NCI-H526 treated with DMSO at 0.1 percent for 48 hours (cell line): ENCODE measurements at places on chromosomes 5 and 9.

DNA sequence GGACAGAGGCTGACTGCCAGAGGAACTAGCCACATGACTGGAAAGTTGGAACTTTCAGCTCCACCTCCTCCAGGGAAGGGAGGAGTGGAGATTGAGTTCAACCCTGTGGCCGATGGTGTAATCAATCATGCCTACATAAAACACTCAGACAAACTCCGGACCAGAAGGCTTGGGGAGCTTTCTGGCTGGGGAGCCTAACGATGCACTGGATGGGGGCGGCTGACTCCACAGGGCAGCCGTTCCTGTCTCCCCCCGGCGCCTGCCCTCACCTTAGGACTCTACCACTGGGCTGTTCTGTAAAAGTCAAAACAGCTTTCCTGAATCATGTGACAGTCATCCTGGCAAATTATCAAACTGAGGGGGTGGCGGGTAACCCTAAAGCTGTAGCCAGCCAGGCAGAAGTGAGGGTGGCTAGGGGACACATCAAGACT lies 58.0 kb downstream of the GOLM1 start:
- DNase-seq: no peak

GRCh38 chr5:149445739-149446369 lies 66.8 kb upstream of the IL17B start:
- DNase-seq: no peak

DNA sequence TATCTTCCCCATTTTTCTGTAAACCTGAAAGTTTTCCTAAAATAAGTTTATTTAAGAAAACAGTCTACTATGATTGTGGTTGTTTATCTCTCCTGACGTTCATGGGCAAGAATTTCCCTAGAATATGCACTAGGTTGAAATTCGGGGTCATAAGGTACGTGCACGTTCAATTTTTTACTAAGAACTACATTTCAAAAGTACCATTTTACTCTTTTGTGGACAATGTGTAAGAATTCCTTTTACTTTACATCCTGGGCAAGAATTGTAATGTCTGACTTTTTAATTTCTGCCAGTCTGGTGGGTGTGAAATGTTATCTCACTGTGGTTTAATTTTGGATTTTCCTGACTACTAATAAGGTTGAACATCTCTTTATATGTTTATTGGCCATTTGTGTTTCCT lies 12.4 kb downstream of the IL5 start:
- no peak for DNase-seq

DNA sequence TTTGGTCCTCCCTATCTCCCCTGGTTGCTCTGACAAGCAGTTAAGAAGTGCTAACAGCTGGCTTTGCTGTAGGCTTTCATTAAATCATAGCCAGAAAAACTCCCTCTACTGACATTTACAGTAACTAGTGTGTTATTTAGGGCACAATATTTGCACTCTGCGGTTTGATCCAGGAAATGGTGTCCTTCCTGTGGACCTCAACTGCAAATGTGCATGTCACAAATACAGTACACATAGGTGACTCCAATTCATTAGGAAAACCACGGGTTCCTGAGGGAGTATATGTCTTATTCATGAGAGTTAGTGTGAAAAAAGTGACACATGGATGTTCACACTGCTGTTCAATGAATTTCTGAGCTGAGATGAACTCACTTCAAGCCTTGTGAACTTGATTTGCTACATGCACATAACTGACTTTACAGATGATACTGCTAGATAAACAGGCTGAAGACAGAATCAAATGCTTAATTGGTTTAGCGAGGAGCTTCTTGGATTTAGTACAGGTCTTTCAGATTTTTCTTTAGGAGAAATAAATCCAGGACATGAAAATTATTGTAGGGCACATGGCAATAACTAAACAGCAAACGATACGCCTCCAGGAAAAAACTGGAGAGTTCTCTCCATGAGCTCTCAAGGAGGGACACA lies 281.5 kb downstream of the EFNA5 start:
- DNase-seq: no peak

- no peak for DNase-seq
Observed at GRCh38 chr5:152274224-152274623, 130.9 kb downstream of the NMUR2 start.

DNA sequence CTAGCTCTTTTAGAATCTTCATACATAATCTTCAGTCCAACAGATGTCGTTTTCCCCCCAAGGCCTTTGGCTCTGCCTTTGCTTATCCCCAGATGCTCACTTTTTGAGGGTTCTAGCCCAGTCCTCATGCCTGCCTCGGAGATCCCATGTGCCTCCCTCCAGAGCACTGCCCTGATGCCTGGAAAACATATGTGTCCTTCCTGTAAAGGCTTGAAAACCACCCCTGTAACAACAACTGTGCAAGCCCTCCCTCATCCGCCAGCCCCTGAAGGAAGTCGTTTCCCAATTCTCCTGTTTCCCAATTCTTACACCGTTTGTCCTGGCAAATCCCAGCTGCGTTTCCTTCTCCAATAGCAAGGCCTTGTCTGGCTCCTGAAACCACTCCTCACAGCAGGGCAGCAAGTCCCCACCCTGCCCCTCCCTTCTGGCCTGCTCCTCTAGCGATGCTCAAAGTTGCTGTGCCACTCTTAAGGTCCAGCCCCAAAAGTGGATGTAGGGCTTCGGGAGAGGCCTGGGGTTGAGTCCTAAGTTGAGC lies 52.2 kb downstream of the SLC36A1 start:
- DNase-seq: no peak

DNA sequence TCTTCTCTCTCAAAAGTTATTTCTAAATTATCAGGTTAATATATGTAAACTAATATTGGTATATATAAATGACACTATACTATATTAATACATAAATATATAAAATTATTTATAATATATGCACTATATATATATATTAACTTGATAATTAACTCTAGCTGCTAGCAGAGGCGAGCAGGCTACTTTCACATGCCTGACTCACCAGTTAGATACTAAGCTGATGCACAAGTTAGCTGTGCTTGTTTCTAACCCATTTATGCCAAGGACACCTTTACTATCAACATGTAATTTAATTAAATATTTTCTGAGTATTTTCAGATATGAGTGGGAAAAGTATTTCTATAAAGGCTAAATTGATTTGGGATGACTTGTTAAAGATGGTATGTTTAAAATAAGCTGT lies 70.1 kb downstream of the TRIO start:
- DNase-seq: no peak

- no peak for DNase-seq
Observed at GRCh38 chr5:159904874-159905273, 11.4 kb upstream of the ADRA1B start.

- no peak for DNase-seq
Observed at GRCh38 chr9:84597131-84597530, 72.4 kb upstream of the NTRK2 start.

DNA sequence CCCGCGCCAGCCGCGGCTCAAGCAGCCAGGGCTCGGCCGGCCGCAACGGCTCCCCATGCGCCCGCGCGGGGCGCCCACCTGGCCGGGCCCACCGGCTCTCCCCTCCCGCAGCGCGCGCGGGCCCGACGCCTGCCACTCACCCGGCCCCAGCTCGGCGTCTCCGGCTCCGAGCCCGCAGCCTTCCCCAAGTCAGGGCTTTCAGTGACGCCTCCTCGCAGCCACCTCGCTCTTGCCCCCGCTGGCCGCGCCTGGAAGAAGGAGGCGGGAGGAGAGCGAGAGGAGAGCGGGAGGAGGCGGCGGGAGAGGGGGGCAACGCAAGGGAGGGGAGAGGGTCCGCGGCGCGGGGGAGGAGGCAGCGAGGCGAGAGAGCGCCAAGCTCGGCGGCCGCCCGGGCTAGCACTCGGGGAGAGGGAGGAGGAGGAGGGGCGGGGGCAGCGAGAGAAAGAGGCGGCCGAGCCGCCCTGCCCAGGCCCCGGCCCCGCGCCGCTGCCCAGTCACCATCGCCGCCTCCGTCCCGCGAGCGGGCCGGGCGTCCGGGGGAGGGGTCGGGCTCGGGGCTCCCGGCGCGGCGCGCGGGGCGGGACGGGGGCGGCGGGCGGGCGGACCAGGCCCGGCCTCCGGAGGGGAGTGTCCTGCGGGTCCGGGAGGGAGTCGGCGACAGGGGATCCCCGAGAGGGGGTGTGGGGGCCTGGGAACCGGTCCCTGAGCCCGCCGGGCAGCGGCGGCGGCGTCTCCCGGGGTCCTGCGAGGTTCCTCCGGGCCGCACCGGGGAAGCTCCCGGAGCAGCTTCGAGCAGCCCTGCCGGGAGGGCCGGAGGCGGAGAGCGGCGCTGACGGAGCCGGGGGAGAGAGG lies at the start of gene LHFPL2:
LHFPL2 (minus strand) TSS at position 414 of the 852 bp plus-strand sequence. CDS start 138,559 bp downstream, outside the sequence.
- peak; percentile 42 for DNase-seq

GRCh38 chr5:167769846-167770413 lies 521.5 kb upstream of the WWC1 start:
- DNase-seq: no peak

DNA sequence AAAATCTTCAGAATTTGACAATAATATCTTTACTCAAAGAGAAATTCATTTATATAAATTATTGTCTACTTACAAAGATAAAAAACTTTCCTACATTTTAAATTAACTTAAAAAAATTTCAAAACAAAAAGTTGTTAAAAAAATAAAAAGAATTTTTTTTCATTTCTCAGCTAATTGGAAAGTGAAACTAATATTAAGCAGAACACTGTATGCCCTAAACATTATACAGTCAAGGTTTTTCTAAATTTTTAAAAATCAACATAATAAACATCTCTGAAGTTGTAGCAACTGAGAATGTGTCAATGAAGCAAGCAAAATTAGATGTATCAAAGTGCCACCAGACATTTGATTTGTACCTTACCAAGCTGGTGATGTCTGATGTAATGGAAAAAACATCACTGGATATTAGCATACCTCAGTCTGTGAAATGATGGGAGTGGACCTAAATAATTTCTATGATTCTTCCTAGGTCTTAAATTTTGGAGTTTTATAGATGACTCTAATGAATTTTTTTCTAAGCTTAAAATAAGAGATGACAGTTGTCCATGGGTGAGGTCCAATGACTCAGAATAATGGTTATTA lies 290.1 kb downstream of the ADAMTS6 start:
- no peak for DNase-seq

- no peak for DNase-seq
Observed at GRCh38 chr5:158483281-158483860, 616.3 kb downstream of the EBF1 start.

- no peak for DNase-seq
Observed at GRCh38 chr5:135246605-135246922, 152.5 kb downstream of the MACROH2A1 start.

- no peak for DNase-seq
Observed at GRCh38 chr5:56072863-56073766, 78.4 kb upstream of the IL6ST start.

DNA sequence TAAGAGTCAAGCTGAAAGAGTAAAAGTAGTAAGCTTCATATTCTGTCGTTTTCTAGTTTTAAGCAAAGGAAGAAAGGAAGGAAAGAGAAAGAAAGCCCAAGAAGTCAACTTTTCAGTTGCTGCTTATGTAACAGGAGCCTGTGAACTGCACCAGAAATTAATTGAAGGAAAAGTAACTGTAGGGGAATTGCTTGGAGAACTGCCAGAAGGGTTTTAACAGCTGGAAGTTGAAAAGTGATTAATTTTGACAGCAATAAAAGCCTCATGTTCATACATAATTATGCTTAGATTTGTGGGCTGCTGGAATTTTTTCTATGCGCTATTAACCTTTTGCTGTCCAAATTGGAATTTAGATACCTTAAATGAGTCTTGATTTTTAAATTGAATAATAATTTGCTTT lies 255.7 kb downstream of the ENC1 start:
- no peak for DNase-seq

- DNase-seq: no peak
Observed at GRCh38 chr9:114761523-114761922, 44.3 kb downstream of the TNFSF15 start.
